ENCODE measurements at places on chromosomes 4 and X. TPM values are rescaled to one million over a fixed set of nuclear protein-coding genes. Genes with fewer than 3 reads are reported as not detected.

The GAGE10 gene
- total RNA-seq = not detected

The CABS1 gene
- total RNA-seq = not detected

The FAT1 gene
- total RNA-seq = 28.4 TPM

The CCNG2 gene
- total RNA-seq = 139 TPM

The ARHGAP6 gene
- 0.78 TPM for total RNA-seq

The CRMP1 gene
- total RNA-seq = 555 TPM

The GABRB1 gene
- 158 TPM for total RNA-seq

The CCNB3 gene
- 0.31 TPM for total RNA-seq

The TKTL1 gene
- 2.5 TPM for total RNA-seq

The AR gene
- total RNA-seq = 0.62 TPM

The SYNPO2 gene
- 2.3 TPM for total RNA-seq

The PF4V1 gene
- total RNA-seq = 2.5 TPM

The PDZD4 gene
- total RNA-seq = 148 TPM

The COL4A5 gene
- total RNA-seq = 17.8 TPM

The NALF2 gene
- total RNA-seq = 1.9 TPM

The SPANXB1 gene
- total RNA-seq = not detected

The GPRASP1 gene
- total RNA-seq = 32.6 TPM

The RAB9B gene
- 36.3 TPM for total RNA-seq

The TLR8 gene
- total RNA-seq = 0.47 TPM

The ASB5 gene
- 0.47 TPM for total RNA-seq

The ANK2 gene
- 648 TPM for total RNA-seq

The GUCY1A1 gene
- total RNA-seq = 136 TPM

The CDKL5 gene
- total RNA-seq = 75.0 TPM

The SULT1B1 gene
- 0.31 TPM for total RNA-seq

The NUP62CL gene
- total RNA-seq = 0.16 TPM

The FAM236C gene
- not detected for total RNA-seq

The PYURF gene
- 70.8 TPM for total RNA-seq

The OTC gene
- total RNA-seq = 0.31 TPM

The SH3D19 gene
- 5.5 TPM for total RNA-seq

The SGCB gene
- total RNA-seq = 65.5 TPM

The MSANTD1 gene
- 5.9 TPM for total RNA-seq
